ENCODE measurements at places on chromosomes 12 and 14.

- no peak for DNase-seq
Measured at GRCh38 chr12:78928200-78929074, 63.9 kb downstream of the SYT1 start.

GRCh38 chr12:10369557-10370415 lies 20.1 kb downstream of the KLRK1 start:
- DNase-seq: peak; percentile 36

DNA sequence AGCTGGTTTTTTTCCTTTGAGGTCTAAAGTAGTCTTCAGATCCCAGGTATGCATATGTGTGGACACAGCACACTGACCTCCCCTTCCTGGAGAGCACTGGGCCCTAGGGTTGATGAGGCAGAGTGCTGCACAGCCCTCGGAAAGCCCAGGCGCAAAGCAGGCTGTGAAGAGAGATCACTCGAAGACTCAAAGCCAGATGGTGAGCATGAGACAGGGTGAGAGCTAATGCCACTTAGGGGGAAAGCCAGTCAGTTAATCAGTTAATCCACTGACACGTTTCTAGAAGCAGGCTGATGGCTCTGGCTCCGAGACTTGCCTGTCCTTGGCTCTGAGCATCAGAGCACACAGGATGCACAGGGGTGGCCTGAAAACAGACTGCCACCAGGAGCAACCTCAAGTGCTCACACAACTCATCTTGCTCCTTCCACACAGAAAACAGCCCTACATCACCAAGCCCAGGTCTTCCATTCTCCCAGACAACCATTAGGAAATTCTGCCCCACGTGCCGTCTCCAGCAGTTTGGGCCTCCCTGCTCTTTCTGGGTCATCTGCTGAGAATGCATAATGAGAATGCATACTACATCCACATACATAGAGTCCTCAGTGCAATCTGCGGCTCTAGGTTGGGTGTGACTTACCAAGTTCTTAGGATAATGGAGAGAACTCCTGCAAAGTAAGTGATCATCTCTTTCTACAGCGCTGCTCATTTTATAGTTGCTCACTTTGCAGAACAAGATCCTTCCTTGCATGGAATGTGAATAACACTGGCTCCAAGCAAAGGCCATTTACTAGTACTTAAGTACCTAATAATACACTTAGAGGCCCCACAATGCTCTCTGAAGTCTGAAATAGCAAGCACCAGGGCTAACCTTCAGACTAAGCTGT lies 12.0 kb downstream of the AQP6 start:
- no peak for DNase-seq

DNA sequence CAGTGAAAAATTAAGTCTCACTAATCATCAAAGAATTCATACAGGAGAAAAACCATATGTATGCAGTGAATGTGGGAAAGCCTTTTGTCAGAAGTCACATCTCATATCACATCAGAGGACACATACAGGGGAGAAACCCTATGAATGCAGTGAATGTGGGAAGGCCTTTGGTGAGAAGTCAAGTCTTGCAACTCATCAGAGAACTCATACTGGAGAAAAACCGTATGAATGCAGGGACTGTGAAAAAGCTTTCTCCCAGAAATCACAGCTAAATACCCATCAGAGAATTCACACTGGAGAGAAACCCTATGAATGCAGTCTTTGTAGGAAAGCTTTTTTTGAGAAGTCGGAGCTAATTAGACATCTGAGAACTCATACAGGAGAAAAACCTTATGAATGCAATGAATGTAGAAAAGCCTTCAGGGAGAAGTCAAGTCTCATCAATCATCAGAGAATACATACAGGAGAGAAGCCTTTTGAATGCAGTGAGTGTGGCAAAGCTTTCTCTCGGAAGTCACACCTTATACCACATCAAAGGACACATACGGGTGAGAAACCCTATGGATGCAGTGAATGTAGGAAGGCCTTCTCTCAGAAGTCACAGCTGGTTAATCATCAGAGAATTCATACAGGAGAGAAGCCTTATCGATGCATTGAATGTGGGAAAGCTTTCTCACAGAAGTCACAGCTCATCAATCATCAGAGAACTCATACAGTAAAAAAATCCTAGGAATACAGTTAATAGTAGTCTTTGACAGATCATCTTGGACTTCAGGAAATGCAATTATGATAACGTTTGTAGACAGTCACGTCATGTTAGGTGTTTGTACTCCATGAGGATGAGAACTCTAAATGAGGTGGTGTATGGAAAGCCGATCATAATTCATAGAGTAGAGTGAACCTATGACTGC lies 21.1 kb downstream of the ZNF84 start:
- no peak for DNase-seq

- DNase-seq: no peak
Measured at GRCh38 chr12:128800606-128801005, 23.2 kb downstream of the SLC15A4 start.

DNA sequence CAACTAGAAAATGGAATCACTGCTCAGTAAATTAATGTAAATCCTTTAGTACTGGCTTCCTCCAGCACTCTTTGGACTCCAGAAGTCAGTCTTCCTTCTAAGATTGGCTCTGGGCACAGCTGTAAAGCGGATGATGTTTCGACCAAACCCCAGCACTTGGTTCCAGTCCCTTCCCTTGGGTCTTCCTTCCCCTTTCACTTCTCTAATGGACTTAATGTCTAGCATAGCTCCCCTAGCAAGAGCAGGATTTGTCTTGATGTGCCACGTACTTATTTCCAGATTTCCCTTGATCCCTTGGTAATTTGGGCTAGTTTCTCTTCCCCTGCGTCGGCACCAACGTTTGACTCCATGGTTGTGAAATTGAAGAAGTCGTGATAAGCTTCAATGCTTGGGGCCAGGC lies 28.3 kb downstream of the C12orf75 start:
- DNase-seq: no peak

- no peak for DNase-seq
Measured at GRCh38 chr14:29518335-29518734, 409.3 kb downstream of the PRKD1 start.

- DNase-seq: no peak
Measured at GRCh38 chr14:22084393-22085281, 411.0 kb upstream of the OR4E1 start.
